ENCODE measurements at places on chromosomes 3 and 15. TPM values are rescaled to one million over a fixed set of nuclear protein-coding genes. Genes with fewer than 3 reads are reported as not detected.
A peak's percentile ranks its signal among the peaks of the same experiment; 100 is the strongest.

The CASR gene
- under 0.01 TPM for total RNA-seq

DNA sequence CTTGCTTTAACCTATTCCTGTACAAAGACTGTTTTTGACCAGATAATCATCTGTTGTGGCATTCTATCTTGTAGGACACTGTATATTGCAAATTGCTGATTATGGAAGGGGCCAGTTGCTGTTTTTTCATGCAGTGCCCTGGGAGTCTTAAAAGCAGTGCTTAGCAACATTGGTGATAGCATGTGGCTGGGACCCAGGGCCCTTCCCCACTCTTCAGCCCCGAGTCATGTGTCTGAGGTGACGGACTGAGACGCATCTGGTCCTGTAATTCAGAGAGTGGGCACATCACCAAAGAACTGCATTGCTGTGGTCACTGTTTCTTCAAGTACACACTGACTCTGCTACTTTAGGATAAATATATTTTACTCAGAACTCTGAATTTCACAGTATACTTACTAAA, 63.4 kb downstream of the SNRK start:
- no peaks in the 10 kb centered on the region for H3K4me1 ChIP-seq
- DNase-seq, result no peak
- H3K27me3 ChIP-seq, result no peaks in the 10 kb centered on the region

- H3K27ac ChIP-seq, result no peak within 1 kb of the TSS
- no peaks in the 10 kb centered on the region for H3K36me3 ChIP-seq
- H3K27me3 ChIP-seq, result no peaks in the 10 kb centered on the region
- H3K4me1 ChIP-seq, result peaks cover 24% of the 10 kb centered on the region
Measured at GRCh38 chr15:74202452-74203401, at the start of gene STRA6. TSS of gene STRA6 (minus strand) at chr15:74202787. CDS start at chr15:74202267, 520 bp downstream.

GRCh38 chr3:30393079-30393478, 213.3 kb upstream of the TGFBR2 start:
- peaks cover 27% of the 10 kb centered on the region for H3K4me1 ChIP-seq
- no peaks in the 10 kb centered on the region for H3K36me3 ChIP-seq
- no peak overlapping the region for H3K27ac ChIP-seq
- no peak overlapping the region for H3K4me3 ChIP-seq

DNA sequence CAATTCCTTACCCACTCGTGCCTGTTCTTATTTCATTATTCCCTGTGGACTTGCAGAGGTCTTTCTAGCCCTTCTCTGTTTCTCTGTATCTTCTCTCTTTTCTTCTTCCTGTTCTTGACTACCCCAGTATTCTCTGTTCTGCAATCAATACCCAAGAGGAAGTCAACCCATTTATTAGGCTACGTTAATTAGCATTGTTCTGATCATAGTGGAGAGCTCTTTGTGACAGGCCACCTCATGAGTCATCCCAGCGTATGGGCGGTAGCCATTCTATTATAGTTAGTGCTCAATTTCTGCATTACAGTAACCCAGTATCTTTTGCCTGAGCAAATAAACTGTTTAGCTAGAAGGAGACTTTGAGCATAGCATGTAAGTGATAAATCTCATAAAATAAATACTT, 259.5 kb upstream of the GRM7 start:
- no peaks in the 10 kb centered on the region for H3K4me1 ChIP-seq
- no peaks in the 10 kb centered on the region for H3K27me3 ChIP-seq
- H3K36me3 ChIP-seq, result no peaks in the 10 kb centered on the region
- H3K27ac ChIP-seq, result no peak overlapping the region

- H3K4me3 ChIP-seq, result no peak overlapping the region
- no peaks in the 10 kb centered on the region for H3K36me3 ChIP-seq
- H3K27me3 ChIP-seq, result no peaks in the 10 kb centered on the region
- DNase-seq, result no peak
Measured at GRCh38 chr3:157408499-157409149, 28.0 kb upstream of the PTX3 start.

GRCh38 chr15:31438601-31439265, 112.1 kb downstream of the KLF13 start:
- H3K27ac ChIP-seq, result no peak overlapping the region
- no peak for DNase-seq
- H3K36me3 ChIP-seq, result no peaks in the 10 kb centered on the region
- no peaks in the 10 kb centered on the region for H3K27me3 ChIP-seq
- H3K4me1 ChIP-seq, result peaks cover 47% of the 10 kb centered on the region

DNA sequence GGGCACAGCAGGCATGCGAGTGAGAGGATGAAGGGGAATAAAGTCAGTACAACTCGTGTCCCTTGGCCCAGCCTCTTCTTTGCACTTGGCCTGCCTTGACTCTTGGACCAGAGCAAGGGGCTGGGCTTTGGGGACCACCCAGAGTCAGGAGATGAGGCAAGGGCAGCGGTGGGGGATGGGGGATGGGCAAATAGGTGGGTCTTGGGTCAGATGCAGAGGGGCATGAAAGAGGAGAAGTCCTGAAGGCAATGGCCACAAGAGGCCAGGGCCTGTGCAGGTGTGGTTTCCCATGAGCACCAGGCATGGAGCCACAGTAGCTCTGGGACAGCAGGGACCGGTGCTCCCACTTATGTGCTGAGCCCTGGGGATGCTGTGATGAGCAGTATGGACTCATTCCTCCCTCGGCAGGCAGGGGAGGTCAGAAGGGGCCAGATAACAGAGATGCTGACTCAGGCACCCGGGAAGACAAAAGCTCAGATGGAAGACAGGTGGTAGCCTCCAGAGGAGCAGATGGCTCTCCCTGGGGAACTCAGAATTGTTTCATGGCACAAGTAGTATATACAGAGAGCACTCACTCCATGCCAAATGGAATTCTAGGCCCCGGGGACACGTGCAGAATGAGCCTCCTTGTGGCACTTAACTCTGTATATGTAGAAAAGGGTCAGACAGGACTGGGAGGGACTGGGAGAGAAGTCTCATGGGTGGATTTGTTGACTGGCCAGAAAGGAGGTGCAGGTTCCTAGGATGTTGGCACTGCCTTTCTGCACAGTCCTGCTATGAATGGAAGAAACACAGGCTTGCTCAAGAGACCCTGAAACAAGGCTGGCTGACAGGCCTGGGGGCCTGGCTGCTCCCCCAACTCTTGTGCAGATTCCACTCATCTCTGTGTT, 14.3 kb downstream of the ZBTB47 start:
- no peaks in the 10 kb centered on the region for H3K36me3 ChIP-seq
- no peak overlapping the region for H3K27ac ChIP-seq
- H3K4me1 ChIP-seq, result peaks cover 49% of the 10 kb centered on the region
- no peak overlapping the region for H3K4me3 ChIP-seq
- no peak for DNase-seq

The ACAD9 gene
- total RNA-seq, result 25.6 TPM

The ALCAM gene
- 25.2 TPM for total RNA-seq

DNA sequence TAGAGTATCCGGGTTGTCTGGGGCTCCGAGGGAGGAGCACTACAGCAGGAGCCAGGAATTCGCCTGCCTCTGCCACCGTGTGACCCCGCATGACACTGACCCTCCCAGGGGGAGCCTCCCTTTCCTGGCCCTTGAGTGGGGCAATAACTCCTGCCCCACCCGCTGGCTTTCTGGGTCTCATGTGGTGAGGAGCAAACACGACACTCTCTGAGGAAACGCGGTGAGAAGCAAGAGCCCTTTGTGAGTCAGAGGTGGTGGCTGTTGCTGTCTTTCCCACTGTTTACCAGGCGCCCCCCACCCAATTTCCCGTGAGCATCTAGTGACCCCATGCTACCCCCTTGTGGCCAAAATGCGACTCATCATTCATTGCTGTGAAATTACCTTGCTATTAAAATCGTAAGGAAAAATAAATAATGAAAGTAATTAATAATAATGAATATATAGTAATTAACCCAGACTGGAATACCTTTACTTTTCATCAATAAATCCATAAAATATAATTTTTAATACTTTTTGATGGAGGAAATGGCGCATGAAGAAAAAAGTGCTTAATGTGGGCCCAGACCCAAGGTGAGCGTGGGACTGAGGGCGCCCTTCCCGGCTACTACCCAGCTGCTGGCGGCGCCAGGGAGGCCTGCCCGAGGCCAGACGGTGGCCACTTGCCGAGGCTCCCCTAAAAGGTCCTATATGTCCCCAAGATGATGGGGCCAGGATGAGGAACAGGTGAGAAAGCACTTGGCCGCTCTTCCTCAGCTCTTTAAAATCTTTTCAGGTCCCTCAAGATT, 29.3 kb downstream of the CCNL1 start:
- H3K4me3 ChIP-seq, result peak overlapping the region; percentile 18
- no peak for DNase-seq
- H3K4me1 ChIP-seq, result peaks cover 56% of the 10 kb centered on the region
- H3K27ac ChIP-seq, result peak overlapping the region; percentile 64
- H3K36me3 ChIP-seq, result no peaks in the 10 kb centered on the region
- H3K27me3 ChIP-seq, result no peaks in the 10 kb centered on the region

GRCh38 chr15:84714821-84715220, 1.1 kb downstream of the SEC11A start:
- DNase-seq, result no peak
- H3K36me3 ChIP-seq, result peaks cover under 1% of the 10 kb centered on the region
- H3K4me1 ChIP-seq, result peaks cover 31% of the 10 kb centered on the region
- peak overlapping the region; percentile 87 for H3K4me3 ChIP-seq

DNA sequence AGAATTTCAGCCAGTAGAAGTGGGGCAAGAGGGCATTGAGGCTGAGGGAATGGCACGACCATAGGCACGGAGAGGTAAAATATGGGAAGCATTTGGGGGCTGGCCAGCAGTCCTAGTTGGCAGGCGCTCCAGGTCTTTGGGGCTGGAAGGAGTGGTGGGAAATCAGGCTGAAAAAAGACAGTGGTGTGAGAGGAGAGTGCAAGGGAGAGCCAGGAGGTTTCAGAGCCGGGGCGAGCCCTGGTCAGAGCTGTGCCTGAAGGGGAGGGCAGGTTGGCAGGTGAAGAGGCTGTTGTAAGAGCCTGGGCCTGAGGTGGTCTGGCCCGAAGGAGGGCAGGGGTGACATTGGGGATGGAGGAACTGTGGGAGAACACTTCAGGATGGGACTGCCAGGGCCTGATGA, 1.6 kb upstream of the IDH3A start:
- H3K27ac ChIP-seq, result no peak overlapping the region
- no peak overlapping the region for H3K4me3 ChIP-seq
- no peak for DNase-seq
- H3K27me3 ChIP-seq, result no peaks in the 10 kb centered on the region

The ANKDD1A gene
- 11.8 TPM for total RNA-seq

GRCh38 chr3:153442386-153442785, 280.4 kb downstream of the RAP2B start:
- no peaks in the 10 kb centered on the region for H3K36me3 ChIP-seq
- no peaks in the 10 kb centered on the region for H3K27me3 ChIP-seq
- no peaks in the 10 kb centered on the region for H3K4me1 ChIP-seq
- no peak overlapping the region for H3K4me3 ChIP-seq

The AMT gene
- total RNA-seq, result 4.1 TPM

DNA sequence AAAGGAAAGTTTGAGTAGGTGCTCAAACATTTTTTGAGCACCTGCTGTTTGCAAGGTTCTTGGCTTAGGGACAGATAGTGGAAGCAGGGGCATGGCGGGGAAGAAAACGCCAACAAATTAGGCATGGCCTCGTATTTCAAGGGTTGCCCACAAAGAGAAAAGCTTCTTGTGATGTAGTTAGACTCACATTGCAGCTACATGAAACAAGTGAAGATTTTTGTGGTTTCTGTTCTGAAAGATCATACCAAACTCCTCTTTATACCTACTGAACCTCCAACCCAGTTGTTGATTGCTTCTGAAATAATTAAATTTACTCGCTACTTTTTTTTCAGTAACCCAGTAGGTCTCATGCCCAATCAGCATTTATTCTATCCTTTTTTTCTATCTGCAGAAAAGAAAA, 23.5 kb upstream of the RARB start:
- DNase-seq, result no peak
- H3K27me3 ChIP-seq, result no peaks in the 10 kb centered on the region
- peak overlapping the region; percentile 28 for H3K27ac ChIP-seq
- H3K4me1 ChIP-seq, result peaks cover 32% of the 10 kb centered on the region
- H3K36me3 ChIP-seq, result no peaks in the 10 kb centered on the region

All from esophagus muscularis mucosa (tissue), 4 donors.